ENCODE measurements at places on chromosomes 5 and 9.

GRCh38 chr5:157389103-157389502 lies 70.9 kb upstream of the NIPAL4 start:
- DNase-seq = no peak

DNA sequence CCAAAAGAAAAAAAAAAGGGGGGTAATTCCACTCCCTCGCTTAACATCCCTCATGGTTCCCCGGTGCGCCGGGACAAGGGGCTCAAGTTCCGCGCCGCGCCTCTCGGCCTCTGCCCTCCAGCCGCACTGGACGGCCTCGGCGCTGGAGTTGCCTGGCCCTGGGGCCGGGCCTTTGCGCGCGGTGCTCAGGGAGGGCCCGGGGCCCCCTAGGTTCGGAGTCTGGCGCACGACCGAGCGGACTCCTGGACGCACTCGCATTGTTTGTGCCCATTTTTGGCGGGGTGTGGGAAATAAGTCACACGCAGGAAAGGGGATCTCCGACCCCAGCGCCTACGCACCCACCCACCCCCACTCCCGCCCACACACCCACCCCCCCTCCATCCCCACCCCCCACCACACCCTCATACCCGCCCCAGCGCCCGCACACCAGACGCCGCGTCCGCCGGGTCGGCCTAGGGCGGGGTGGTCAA lies 381 bp downstream of the MED22 start:
- DNase-seq = no peak

- DNase-seq = no peak
Observed at GRCh38 chr9:70534471-70534870, 120.0 kb upstream of the KLF9 start.

DNA sequence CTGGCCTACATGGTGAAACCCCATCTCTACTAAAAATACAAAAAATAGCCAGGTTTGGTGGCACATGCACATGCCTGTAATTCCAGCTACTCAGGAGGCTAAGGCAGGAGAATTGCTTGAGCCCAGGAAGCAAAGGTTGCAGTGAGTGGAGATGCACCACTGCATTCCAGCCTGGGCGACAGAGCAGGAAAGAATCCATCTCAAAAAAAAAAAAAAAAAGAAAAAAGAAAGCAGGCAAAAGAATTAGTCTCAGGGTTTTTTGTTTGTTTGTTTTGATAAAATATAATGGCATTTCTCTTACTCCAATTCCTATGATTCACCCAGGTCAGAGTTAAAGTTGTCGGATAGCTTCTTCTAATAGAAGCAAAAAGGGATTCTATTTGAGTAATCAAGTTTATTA lies 67.0 kb upstream of the ATG10 start:
- no peak for DNase-seq

- DNase-seq = no peak
Observed at GRCh38 chr5:36661456-36662220, 55.2 kb downstream of the SLC1A3 start.

- DNase-seq = no peak
Observed at GRCh38 chr5:154190595-154191304, at the start of gene GALNT10. Gene GALNT10 (plus strand): TSS chr5:154190733. CDS start chr5:154190867, 134 bp downstream.

GRCh38 chr9:94650949-94651348 lies 11.6 kb upstream of the FBP1 start:
- DNase-seq = no peak

GRCh38 chr9:97807681-97808080 lies 45.3 kb upstream of the FOXE1 start:
- DNase-seq = no peak

- peak; percentile 46 for DNase-seq
Observed at GRCh38 chr5:143024228-143024920, 254.2 kb downstream of the ARHGAP26 start.

DNA sequence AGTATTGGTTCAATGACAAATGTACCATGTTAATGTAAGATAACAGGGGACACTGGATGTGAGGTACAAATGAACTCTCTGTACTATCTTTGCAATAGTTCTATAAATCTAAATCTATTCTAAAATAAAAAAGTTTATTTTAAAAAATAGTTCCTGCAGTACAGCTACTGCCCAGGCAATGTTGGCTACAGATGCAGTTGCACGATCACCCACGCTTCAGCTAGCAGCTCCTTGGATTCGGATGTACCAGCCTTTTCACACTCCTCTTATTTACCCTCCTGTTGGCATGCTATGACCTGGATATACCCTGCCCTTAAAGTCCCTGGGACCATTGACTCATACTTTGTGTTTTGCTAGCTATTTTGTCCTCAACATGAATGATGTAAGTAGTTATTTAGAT lies 185.4 kb upstream of the SMARCA2 start:
- no peak for DNase-seq

DNA sequence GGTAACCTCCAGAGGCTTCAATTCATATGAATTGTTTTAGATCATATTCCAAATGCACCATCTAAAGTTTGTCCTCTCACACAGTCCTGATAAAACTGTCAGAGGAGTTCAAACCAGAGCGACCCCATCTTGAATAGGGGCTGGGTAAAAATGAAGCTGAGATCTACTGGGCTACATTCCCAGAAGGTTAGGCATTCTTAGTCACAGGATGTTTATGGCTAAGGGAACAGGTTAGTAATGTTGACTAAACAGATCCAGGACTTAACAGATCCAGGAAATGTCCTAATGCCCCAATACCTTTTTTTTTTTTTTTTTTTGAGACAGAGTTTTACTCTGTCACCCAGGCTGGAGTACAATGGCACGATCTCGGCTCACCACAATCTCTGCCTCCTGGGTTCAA lies 192.6 kb upstream of the PRDM9 start:
- DNase-seq = no peak

- no peak for DNase-seq
Observed at GRCh38 chr9:122228568-122229484, at the start of gene LHX6. Gene LHX6 (minus strand): TSS chr9:122228957. CDS start chr9:122228740, 217 bp downstream.
